ENCODE measurements at places on chromosomes 5 and 9. TPM values are rescaled to one million over a fixed set of nuclear protein-coding genes. Genes with fewer than 3 reads are reported as not detected.

- DNase-seq, result no peak
These were observed 410.1 kb downstream of the DMRT2 start for GRCh38 chr9:1460143-1460769.

DNA sequence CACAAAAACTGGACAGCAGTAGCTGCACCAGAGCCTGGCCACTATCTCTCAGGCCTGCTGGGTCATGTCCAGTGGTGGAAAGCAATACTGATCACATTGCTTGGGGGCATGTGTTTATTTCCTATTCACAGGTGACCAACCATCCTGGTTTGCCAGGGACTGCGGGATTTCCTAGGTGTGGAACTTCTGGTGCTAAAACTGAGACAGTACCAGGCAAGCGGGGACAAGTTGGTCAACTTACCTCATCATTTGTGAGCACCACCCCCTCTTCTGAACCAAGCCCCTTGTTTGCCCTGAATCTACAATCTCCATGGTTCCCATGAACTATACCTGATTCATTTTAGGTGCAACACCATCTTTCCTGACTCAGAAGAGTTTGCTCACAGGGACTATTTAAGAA lies 81.3 kb downstream of the TNC start:
- no peak for DNase-seq

Gene PCDHGA6
- 0.57 TPM for total RNA-seq

DNA sequence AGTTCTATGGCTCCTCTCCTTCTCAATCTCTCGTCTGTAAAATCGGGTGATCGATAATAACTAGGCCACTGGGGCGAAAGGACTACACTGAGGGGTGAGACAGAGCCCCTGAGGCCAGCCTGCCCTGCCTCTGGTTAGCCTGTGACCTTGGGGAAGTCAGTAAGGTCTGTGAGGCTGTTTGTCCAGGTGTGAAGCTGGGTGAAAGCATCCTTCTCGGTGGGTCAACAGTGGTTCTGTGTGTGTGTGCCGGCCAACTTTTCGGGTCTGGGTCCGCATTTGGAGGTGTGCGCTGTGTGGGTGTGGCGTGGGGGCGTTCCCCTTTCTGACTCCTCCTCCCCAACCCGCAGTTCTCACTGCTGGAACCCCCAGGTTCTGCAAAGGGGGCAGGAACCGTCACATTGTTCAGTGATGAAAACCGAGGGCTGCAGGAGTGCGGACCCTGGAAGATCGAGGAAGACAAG lies 5.0 kb upstream of the RNF44 start:
- DNase-seq, result no peak

GRCh38 chr9:109317979-109318741 lies 2.7 kb downstream of the EPB41L4B start:
- no peak for DNase-seq

- DNase-seq, result no peak
These were observed 152.2 kb downstream of the CAVIN4 start for GRCh38 chr9:100730086-100730485.

DNA sequence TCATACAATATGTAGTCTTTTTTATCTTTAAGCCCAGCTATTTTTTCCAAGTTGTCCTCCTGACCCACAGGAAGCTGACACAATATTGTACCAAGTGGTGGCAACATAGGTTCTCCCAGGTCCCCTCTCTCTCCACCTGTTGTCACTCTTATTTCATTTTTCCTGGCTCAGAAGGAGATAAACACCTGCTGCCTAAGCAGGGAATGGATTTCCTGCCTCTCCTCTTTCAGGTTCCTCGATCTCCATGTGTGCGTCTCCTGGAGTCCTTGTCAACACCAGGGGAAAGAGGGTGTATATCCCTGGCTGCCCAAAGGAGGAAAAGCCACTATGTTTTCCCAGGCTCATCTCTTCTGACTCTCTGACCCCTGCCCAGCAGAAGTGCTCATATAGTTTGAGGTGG lies 81.8 kb upstream of the KLF9 start:
- no peak for DNase-seq

DNA sequence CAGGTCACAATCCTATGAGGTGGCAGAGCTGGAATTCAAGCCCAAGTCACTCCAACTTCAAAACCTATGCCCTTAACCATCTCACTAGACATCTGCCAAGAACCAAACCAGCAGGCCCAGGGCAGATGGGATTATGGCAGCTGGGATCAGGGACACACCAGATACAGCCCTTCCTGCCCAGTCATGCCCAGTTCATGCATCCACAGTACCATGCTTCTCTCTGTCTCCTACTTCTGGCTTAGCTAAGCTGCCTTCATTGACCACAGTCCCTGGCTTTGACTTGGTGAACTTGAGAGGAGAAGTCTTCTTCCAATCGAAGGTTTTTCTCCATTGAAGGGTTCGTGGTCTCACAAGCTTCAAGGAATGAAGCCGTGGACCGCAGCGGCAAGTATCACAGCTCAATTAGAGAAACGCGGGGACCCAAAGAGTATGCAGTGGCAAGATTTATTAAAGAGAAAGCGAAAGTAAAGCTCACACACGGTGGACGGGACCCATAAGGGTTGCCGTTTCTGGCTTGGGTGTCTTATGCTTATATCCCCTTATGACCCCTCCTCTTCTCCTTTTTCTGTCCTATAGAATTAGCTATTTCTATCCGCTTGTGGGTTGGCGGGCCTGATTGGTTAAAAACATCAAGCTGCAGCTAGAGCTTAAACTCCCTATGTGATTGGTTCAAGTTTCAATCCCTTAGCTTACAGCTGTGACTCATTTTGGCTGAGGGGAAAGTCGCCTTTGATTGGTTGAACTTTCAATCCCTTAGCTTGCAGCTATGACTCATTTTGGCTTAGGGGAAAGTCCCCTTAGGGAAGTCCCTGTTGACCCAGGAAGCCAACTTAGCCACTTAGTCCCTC lies 101.2 kb downstream of the TRIM36 start:
- no peak for DNase-seq

Gene SHLD3
- 4.0 TPM for total RNA-seq

GRCh38 chr5:102755686-102756371 lies 724 bp downstream of the PAM start:
- peak; percentile 58 for DNase-seq

DNA sequence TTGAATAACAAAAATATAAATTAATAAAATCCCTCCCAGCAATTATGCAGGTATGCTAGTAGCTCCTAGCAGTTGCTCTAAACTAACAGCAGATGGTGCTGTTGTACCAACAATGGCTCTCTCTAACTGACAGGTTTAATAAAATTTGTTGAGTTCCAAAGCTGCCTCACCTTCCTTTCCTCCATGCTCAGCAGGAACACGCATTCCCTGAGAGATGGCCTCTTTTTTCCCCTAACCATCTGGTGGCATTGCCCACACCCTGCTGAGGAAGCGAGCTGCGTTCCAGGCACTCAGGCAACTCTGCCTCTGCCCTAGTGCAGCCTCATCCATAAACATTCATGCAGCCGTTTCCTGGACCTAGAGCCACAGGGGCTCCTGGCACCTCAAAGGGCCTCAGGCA lies 106.2 kb downstream of the KLHL3 start:
- no peak for DNase-seq

DNA sequence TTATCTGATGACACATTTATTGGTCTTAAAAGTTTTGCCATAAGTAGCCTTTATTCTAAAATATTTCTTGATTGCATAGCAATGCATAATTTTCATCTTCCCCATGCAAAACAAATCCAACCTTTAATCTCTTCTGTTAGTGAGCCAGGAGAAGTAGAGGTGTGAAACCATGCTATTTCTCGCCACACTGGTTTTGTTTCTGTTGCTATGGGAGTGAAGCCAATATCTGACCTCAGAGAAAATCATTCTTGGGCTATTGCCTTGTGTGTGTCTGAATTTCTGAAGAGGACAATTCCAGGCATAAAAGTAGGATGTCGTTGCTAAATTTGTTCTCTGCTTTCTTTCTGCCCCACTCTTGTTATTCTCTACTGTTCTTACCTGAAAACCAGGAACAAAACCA lies 183.6 kb downstream of the PTTG1 start:
- DNase-seq, result no peak

GRCh38 chr5:32231241-32231640 lies 57.1 kb upstream of the GOLPH3 start:
- no peak for DNase-seq

- DNase-seq, result no peak
These were observed 3.5 kb downstream of the HDHD3 start for GRCh38 chr9:113373256-113373655.

Gene FBXO4
- 6.8 TPM for total RNA-seq

DNA sequence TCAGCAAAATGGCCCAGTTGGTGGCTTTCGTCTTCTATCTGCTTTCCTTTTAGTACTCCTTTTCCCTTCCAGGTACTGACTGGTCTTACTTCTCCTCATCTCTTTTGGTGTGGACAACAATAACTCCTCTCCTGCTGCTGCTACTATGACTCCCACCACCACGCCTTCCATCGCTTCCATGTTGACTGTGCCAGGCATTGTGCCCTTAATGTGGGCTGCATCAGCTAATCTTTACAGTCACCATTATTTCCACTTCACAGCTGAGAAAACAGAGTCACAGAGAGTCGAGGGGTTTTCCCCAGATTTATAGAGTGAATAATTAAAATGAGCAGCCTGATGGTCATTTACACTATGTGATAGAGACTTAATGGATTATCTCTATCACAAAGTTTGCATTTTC lies 184.9 kb upstream of the IL12B start:
- DNase-seq, result no peak

- no peak for DNase-seq
These were observed 26.6 kb downstream of the HMGCS1 start for GRCh38 chr5:43286623-43287022.

DNA sequence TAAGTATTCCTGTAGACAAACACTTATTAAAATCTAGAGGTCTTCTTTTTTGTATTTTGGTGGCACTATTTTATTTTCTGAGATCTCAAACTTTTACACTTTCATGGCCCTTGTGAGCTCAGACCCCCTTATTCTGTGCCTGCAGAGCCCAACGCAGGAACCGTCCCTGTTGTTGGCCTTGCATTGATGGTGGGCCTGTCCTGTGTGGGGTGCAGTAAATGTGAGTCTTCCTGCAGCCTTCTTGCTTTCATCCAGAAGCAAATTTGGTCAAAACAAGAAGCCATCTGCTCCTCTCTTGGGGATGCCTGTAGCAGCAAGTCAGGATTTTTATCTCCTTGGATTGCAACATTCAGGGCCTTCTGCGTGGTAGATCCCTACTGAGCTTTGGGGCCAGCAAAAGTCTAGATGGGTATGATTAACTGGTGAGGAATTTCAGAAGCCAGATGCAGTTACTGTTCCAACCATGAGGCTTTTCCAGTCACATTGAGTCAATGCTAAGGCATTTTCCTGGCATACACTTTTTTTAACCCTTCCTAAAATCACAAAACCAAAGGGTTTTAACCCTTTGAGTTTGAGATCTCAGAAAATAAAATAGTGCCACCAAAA lies 31.7 kb downstream of the BASP1 start:
- no peak for DNase-seq

DNA sequence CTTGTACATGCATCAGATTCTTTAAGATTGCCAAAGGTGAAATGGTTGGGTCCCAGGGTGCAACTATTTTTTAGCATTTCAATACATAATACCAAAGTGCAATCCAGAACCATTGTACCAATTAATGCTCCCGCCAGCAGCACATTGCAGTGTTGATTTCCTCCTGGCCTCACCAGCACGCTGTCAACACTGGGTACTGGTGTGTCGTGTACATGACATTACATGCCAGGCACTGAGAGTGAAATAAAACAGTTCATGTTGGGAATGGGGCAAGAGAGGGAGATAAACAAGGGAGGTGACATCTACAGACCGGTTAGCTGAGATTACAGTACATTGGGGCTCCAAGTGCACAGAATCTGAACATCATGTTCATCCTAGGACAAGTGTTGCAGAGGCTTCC lies 37.8 kb downstream of the HMGCS1 start:
- no peak for DNase-seq

Gene SH2D3C
- 3.4 TPM for total RNA-seq

- no peak for DNase-seq
These were observed 2217.4 kb upstream of the WWC1 start for GRCh38 chr5:166073901-166074581.

Gene CACFD1
- total RNA-seq, result 35.4 TPM

Gene MAP3K1
- 55.7 TPM for total RNA-seq

DNA sequence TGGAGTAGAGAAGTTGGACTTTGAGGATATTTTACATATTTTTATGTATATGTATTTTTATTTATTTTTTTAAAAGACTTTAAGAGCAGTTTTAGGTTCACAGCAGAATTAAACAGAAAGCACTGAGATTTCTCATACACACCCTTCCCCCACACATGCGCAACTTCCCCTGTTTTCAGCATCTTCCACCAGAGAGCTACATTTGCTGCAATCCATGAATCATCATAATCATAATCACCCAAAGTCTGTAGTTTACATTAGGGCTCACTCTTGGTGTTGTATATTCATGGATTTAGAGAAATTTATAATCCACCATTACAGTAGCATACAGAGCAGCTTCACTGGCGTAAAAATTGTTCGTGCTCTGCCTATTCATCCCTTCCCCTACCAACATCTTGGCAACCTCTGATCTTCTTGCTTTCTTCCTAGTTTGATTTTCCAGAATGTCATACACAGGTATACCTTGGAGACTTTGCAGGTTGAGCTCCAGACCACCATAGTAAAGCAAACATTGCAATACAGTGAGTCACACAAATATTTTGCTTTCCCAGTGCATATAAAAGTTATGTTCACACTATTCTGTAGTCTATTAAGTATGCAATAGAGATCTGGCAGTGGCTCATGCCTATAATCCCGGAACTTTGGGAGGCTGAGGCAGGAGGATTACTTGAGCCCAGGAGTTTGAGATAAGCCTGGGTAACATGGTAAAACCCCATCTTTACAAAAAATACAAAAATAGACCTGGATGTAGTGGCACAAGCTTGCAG lies 9.6 kb upstream of the CCDC171 start:
- no peak for DNase-seq

Gene INSL4
- not detected for total RNA-seq

DNA sequence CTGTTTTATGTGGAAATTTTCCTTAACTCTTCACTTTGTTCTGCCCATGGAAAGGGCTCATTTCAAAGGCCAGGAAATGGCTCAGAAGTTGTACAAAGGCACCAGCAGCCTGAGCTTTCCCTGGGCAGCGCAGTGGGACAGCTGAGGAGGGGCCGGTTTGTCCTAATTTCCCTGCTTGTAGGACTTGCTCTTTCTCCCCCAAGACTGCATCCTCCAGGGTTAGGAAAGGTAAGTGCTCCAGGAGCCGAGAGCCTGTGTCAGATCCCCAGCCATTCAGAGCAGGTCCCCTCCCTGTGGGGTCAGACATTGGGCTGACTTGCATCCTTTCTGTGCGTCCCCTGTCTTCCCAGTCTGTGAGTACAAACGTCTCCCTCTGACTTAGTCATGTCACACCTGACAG lies 43.5 kb downstream of the AGXT2 start:
- no peak for DNase-seq

- no peak for DNase-seq
These were observed 42.1 kb downstream of the PPP1R2B start for GRCh38 chr5:156892223-156892622.

Gene LURAP1L
- 32.7 TPM for total RNA-seq

- no peak for DNase-seq
These were observed 21.6 kb upstream of the PCDHA1 start for GRCh38 chr5:140764177-140764973.

- no peak for DNase-seq
These were observed 284.7 kb downstream of the GABRB2 start for GRCh38 chr5:161261668-161262323.

Gene IARS1
- 127 TPM for total RNA-seq

- DNase-seq, result no peak
These were observed 1049.4 kb upstream of the NUDT12 start for GRCh38 chr5:104612005-104612404.

Gene SYK
- 3.8 TPM for total RNA-seq

All from mesothelial cell of epicardium (in vitro differentiated cells).